Progenitor cell of endocrine pancreas (in vitro differentiated cells): ENCODE measurements at places on chromosomes 3 and 15.

DNA sequence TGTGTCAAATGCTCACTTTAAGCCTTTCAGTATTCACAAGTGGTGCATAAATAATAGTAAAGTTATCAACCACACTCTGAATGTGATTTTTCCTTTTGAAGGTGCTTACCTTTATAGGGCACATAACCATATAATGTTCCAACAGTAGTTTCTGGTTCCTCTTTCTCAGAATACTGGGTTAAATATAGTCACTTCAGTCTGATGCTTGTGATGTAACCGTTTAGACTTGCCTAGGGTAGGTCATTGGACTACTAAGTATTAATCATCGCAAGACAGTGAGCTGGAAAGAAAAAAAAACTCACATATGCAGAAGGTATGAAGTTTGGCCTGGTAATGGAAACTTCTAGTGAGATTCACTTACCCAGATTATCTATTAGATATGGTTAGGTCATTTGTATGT is 1.9 kb downstream of the KBTBD8 start:
- no peak for DNase-seq

DNA sequence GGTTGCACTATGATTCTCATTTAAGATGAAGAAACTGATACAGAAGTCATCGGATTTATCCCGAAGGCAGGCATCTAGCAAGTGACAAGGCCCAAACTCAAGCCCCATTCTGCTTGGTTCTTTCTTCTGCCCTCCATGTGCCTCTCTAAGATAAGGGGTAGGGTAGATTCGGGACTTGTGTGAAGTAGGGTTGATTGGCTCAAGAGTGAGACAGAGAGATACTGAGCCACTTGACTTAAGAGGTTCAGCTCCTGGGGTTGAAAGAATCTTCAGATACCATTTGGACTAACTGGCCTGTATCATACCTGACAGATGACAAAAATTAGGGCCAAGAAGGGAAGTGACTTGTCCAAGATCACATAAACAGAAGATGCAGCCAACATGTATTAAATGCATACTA is 891 bp downstream of the RFT1 start:
- DNase-seq, result no peak

GRCh38 chr3:4759689-4760312 is 219.4 kb upstream of the BHLHE40 start:
- no peak for DNase-seq

DNA sequence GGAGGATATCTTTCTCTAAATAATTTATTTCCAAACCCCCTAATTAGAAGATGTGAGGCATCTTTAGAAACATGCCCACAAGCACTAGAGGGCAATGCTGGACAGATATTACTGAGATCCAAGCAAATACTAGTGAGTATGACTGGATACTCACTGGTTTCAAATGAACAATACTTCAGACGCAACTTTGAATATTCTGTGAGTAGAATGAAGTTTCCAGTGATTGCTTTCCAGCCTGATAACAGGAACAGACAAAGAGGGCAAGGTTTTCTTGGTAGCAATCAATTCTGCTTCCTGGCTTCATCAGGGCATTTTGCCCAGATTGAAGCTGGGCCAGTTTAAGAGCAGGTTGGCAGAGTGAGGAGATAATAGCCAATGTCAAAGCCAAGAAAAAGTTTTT is 442.6 kb upstream of the PDZRN3 start:
- DNase-seq, result no peak

- no peak for DNase-seq
These were observed 23.4 kb downstream of the PLSCR4 start for GRCh38 chr3:146227486-146227885.
